NCI-H774 (cell line): ENCODE measurements at places on chromosomes 3 and 15.

- DNase-seq = no peak
Observed at GRCh38 chr3:127735767-127736693, 63.3 kb downstream of the ABTB1 start.

GRCh38 chr15:51004103-51004551, 90.6 kb downstream of the TNFAIP8L3 start:
- no peak for DNase-seq

DNA sequence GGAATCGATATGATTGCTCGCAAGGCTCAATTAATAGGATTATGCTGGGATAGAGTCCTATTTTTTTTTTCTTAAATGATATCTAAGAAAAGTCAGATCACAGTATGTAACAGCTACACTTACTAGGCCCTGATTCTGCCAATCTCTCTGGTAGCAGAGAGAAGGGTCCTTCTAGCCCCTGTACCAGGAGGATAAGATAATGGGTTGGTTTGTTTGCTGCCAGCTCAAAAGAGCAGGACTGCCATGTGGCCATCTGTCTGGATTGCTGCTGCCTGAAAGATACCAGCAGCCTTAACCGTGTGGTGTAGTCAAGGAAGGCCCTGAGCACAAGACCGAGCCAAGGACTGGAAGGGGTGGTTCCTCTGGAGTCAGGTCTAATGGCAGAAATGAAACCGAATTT, 236.4 kb downstream of the KLF13 start:
- no peak for DNase-seq

DNA sequence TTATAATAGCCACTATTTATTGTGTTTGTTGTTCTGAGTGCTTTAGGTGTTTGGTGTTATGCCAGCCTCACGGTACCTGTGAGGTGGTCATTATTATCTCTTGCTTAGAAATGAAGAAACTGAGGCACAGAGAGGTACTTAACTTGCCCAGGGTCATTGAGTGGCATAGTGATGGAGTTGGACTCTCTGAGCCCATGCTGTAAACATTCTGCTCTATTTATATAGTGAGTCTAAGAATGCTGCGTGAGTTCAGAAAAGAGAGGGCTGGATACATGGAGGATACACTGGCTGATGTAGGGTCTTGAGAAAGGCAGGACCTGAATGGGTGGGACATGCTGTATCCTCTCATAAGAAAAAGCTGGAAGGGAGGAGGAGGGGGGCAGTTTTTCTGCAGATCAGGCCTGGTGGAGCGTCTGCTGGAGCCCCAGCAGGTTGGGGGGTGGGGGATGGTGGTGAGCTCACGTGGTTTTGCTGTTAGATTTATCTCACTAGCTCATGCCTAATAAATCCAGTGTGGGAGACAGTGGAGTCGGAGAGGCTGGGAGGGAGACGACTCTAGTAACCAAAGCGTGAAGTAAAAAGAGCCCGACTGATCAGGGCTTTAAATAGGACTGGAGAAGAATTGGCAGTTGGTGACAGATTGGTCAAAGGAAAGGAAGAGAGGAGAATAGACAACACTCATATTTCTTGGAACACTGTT, 16.0 kb downstream of the MED12L start:
- DNase-seq = no peak

- no peak for DNase-seq
Observed at GRCh38 chr15:68372291-68372811, 59.6 kb downstream of the ITGA11 start.

DNA sequence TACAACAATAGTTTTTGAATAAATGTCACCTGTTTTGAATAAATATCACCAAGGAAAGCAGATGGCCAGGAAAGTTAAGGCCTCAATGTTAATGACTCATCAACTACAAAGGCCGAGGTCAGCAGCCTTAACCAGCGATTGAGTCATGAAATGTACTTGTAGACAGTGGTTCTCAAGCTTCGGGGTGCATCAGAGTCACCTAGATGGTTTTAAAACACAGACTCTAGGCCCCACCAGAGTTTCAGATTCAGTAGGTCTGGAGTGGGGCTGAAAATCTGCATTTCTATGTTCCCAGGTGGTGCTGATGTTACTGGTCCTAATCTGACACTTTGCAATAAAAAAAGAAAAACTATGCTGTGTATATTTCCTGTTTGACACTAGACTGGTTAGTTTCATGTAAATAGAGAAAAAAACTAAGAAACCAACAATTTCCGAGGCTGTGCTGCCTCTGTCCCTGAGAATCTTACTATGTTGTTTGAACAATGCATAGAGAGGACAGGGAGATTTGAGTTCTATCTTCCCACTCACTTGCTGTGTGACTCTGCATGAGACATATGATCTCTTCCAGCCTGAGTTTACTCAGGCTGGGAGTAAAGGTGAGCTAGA, 9.8 kb downstream of the RAB27A start:
- no peak for DNase-seq

DNA sequence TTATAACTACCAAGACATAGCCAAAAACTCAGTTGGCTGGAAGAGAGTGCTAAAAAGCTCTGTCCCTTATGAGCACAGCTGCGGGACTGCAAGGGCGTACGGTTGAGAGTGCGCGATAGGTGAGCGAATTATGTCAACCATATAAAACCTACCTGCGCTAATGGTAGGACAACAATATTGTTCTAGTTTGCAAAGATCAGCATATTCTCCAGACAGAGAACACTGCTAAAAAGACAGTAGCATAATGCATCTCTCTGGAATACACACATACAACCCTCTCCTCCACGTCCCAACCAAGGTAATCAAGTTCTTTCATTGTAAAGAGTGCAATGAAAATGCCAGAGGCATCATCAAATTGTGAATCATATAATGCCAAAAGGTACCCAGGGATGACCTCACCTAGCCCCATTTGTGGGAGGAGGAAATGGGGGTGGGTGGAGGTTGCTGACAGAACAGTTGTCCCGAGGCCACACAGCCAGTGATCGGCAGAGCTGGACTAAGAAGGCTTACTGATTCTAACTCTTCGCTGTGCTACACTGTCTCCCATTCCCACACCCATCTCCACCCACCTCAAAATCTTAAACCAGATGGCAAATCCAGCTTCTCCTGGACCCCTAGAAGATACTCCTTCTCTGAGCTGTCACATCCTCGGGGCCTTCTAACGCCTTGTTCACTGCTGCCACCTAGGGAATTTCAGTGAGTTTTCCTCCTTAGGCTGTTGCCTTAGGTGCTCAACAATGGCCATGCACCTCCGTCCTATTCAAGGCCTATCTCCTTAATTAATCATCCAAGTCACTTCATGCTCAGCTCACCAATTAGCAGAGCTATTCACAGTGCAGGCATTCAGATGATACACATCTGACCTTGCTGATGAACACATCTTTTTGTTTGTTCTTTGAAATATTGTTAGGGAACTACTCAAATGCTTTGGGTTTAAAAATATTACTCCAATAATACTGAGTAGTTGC, 60.7 kb downstream of the RPL22L1 start:
- DNase-seq = peak; percentile 75

DNA sequence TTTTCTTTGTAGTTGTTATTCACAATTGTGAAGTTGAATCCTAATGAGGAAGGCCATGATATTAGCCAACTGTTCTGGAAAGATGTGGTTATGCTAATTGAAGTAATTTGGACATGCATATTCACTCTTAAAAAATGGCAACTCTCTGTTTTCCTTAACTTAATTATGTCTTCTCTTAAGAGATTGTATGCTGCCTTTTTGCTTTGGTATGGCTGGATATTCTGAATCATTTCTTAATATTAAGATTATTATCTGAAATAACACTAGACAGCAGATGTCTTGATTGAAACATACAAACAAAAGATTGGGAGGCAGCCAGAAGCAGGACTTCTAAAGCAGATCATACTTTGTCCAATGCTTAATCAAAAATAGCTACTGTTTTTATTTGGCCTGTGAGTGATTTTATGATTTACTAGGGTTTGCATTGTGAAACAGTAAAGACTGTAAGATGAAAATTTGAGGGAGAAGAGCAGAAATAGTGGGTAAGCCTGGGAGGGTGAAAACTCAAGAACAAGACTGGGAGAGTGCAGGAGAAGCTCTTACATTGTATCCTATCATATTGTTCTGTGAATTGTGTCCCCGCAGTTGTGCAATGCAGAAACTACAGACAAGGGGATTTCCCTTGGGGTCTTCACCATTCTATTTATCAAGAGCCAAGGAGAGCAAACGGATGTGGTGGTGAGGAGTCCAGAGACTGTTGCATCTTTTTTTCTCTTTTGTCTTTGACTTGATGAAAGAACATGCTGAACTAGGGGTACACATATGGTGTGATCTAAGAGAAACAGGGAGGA, 554.8 kb downstream of the TUSC7 start:
- DNase-seq = no peak

DNA sequence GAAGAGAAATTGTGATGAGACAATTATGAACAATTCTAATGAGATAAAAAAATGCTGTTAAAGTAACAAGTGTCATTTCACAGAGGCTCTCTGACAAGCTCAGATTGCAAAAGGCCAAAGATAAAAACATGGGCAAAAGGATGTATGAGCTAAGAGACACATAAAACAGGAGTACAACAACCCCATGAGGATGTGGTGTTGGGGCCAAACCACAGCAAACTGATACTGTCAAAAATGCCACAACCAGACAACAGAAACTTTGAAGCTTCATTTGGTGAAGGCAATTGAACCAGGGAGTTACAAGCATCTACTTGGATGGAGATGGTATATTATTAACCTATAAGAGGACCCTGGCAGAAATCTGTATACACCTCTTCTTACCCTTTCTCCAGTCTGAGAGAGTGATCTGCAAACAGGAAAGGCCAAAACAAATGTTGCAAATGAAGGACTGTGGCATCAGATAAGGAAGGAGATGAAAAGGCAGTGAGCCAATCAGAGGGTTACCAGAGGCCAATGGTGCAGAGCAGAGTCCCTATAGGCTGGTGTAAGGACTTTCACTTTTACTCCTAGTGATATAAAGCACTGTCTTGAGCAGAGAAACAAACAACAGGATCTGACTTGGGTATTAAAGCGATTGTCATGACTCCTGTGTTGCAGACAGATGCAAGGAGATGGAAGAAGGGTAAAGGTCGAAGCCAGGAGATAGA, 659.0 kb downstream of the NTRK3 start:
- DNase-seq = no peak

DNA sequence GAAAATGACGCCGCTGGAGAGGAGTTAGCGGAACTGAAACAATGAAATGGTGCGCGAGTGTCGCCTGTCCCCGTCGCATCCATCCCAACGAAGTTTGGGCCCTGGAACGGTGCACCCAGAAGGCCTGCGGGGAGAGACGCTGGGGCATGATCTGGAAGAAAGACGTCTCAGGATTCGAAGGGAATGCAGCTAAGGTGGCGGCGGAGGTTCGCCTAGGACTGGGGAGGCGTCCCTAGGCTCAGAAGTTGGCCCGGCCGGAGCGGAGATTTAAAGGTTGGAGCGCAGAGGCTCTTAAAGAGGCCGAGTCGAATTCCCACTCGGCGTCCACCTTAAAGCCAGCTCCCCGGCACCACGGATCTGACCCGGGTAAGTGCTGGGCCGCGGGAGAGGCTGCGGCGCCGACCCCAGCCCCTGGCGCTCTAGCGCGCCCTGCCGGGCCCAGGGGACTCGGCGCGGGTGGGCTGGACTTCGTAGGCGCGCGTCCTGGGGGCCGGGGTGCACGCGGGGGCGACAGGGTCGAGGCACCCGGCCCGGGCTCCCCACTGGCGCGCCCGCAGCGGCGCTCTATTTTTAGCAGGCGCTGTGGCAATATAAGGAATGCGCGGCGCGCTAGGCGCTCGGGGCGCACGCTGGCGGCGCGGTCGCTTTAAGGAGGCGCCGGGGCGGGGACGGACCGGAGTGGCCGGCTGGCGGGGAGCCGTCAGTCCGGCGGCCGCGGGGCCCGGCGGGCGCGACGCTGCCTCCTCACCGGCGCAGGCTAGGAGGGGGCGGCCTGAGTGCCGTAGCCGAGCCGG, at the start of gene MRAS:
Gene MRAS (plus strand): TSS at position 620 of the 794 bp plus-strand sequence. CDS start 24,305 bp downstream, outside the sequence.
- peak; percentile 27 for DNase-seq

- no peak for DNase-seq
Observed at GRCh38 chr3:12946649-12947316, 105.4 kb upstream of the RPL32 start.

DNA sequence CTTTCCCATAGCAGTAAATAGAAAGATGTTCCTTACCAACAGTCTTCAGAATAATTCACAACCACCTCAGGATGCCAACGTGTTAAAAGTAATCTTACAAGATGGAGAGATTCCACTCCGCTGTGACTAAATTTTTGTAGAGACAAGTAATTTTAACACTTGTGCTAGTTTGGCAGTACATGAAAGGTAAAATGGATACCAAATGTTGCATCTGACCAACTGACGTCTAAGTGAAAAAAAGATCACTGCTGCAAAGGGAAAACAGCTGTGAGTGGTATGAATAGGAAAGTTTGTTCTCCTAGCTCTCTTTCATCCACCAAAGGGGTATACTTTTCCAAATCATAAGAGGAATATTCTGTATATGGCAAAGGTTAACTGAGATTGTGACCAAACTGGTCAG, 2.6 kb downstream of the SPG21 start:
- no peak for DNase-seq

- no peak for DNase-seq
Observed at GRCh38 chr3:22746221-22746620, 456.9 kb upstream of the UBE2E2 start.

DNA sequence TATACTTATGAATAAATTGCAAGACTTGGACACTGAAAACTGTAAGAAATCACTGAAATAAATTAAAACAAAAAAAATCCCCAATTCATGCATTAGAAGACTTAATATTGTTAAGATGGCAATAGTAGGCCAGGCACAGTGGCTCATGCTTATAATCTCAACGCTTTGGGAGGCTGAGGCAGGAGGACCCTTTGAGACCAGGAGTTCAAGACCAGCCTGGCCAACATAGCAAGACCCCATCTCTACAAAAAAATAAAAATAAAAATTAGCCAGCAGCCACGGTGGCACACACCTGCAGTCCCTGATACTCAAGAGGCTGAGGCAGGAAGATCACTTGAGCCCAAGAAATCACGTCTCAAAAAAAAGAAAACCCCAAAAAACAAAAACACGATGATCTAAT, 35.8 kb downstream of the CPEB1 start:
- DNase-seq = no peak

DNA sequence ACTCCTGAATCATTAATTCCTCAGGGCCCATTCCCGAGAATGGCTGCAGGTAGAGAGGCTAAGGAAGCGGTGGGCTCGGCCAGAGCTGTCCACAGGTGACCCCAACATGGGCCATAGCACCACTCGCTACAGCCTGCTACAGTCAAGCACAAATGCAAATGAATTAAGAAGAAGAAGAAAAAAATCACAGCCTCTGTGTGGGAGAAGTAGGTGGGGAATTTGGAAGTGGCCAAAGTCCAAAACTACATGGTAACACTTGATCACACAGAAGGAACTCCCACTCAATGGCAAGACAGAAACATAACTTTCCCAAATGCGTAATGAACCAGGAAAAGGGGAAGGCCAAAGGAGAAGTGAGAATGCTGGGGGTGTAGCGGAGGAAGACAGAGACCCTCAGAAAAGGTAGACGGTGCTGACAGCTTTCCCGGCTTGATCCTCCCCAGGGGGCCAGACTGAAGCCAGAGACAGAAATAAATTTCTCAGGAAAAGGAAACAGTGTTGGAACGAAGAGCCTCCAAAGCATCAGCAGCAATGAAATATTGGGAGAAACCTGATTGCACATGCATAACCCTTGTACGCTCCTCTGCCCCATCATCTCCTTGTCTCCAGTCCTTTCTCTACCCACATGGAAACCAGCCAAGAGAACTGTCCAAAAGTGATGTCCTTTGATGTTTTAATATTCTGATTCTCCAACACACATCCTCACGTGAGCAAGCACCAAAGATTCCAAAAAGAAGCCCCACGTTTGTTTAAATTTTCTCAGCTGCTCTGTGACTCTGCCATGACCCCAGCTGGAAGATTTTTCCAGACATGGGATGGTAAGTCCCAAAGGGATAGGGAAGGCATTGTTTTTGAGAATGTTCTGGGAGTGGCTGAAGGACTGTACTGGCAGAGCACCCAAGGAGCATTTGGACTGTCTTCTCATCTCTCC, 107.6 kb downstream of the OXNAD1 start:
- no peak for DNase-seq

GRCh38 chr3:15542614-15543013, 21.1 kb upstream of the COLQ start:
- DNase-seq = no peak
